NCI-H1417 (cell line): ENCODE measurements at places on chromosomes 11 and 22.

GRCh38 chr11:131232261-131232660, 138.2 kb upstream of the NTM start:
- no peak for DNase-seq

GRCh38 chr11:405323-405953, 9.4 kb downstream of the SIGIRR start:
- no peak for DNase-seq

GRCh38 chr11:72578566-72578965, 95.7 kb downstream of the PDE2A start:
- no peak for DNase-seq

DNA sequence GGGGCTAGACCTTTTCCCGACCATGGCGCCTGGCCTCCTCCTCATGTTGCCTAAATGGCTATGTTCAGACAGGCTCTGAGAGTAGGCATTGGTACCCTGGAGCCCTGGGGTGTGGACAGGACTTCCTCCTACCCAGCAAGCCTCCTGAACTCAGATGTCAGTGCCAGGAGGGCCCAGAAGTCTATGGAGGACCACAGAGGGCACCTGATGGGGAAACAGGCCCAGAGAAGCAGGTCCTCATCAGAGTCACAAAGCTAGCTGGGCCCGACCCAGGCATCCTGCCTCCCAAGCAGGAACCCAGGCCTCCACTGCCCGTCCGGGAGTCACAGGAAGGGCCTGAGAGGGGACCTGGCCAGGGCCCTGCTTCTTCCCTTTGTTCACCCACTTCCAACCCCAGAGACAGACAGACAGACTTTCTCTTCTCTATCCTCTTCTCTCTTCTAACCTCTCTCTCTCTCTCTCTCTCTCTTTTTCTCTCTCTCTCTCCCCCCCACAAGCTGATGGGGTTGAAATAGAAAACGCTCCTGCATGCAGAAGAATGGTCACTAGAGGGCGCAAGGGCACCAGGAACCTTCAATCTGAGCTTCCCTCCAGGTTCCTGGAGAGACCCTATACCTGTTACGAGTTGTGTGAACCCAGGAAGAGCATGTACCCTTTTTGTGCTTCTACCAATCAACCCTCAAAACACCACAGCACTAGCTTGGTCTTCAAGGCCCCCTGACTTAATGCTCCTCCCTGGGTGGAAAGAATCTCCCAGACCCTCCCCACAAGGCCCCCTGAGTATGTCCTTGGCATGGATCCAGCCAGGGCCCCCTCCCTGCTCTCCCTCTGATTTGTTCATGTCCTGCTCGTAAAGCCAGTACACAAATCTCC, 27.1 kb downstream of the ARAP1 start:
- DNase-seq, result peak; percentile 82

DNA sequence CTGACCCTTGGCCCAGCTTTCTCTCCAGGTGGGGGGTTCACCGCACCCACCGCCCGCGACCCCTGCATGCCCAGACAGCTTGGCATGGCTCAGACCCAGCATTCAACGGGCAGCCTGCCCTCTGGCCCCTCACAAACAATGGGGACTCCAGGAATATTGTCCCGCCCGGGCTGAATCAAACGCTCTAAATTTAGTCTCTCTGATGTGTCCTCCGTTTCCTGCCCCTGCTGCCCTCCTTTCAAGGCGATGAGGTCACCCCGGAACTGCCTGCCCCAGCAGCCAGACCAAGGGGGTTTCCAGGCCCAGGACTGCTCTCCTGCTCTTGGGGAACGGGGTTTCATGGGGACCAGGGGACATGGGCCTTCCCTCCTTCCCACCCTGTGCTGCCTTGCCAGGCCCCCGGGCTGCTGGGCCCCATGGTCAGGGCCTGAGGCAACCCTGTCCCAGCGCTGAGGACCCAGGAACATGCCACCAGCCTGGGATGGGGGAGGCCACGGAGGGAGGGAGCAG, 10.1 kb upstream of the PDGFB start:
- DNase-seq, result no peak

DNA sequence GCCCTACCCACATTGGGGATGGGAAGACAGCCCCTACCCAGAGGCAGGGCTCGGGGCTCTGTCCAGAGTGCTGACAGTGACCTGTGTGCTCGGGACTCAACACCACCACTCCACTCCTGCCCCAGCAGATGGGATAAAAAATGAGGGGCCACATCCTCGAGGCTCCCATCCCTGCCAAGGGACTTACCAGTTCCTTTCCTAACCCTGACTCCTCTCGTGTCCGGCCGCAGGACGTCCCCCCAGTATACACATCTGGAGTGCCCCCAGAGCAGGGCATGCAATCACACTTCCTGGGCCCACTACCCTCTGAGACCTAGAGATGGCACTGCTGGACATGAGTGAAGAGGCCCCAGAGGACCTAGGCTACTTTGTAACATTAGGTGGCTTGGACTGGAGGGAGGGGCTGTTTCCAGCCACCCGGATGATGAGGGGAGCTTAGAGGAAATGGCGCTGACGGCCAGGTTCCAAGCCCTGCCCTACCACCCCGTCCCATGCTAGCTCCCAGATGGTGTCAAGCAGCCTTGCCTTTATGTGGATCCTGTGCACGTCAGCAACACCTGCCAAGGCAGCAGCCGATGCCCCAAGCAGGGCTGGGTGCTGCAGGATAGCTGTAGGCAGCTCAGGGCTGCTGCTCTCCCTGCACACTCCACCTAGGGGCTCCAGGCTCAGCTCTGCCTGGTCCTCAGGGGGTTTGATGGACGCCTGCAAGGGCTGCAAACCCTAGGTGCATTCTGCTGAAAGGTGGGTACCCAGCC, 86.6 kb downstream of the DGCR2 start:
- no peak for DNase-seq

- no peak for DNase-seq
These were observed 4.6 kb downstream of the GATD1 start for GRCh38 chr11:772429-773390.

GRCh38 chr22:44745853-44746789, 6.3 kb upstream of the ARHGAP8 start:
- DNase-seq, result no peak

DNA sequence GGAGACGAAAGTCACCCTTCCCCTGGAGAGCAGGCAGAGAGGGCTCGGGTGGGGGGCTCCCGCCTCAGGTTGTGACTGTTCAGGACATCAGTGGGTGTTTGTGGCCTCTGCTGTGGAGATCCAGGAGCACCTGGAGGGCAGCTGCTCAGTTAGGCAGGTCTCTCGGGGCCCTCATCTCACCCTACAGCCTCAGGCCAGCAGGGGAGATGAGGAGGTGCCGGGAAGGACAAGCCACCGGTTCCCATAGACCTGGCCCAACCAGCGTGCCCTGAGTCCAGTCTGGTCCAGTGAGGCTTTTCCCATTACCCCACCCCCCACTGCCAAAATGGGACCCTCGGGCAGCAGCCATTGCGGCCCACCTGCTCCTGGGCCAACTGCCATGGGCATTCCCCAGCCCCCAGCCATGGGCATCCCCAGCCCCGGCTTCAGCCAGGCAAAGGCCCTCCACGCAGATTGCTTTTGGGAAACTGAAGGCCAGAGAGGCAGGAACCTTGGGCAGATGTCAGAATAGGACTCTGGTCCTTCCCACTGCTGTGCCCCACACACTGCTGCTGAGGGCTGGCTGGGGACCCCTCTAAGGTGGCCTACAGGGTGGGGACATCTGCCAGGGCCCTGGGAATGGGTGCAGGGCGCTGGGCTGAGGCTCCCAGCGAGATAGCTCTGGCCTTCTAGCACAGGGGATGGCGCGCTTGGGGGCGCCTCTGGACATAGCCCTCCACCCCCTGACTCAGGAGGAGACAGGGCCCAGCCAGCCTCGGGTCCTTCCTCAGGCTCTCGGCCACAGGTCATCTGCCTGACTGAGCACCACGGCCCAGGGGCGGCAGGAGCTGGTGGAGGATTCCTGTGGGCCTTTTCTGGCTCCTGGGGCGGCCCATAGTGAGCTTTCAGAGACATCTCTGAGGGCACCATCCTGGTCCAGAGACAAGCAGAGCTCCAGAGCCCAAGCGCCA, 4.8 kb downstream of the PIM3 start:
- DNase-seq, result no peak

DNA sequence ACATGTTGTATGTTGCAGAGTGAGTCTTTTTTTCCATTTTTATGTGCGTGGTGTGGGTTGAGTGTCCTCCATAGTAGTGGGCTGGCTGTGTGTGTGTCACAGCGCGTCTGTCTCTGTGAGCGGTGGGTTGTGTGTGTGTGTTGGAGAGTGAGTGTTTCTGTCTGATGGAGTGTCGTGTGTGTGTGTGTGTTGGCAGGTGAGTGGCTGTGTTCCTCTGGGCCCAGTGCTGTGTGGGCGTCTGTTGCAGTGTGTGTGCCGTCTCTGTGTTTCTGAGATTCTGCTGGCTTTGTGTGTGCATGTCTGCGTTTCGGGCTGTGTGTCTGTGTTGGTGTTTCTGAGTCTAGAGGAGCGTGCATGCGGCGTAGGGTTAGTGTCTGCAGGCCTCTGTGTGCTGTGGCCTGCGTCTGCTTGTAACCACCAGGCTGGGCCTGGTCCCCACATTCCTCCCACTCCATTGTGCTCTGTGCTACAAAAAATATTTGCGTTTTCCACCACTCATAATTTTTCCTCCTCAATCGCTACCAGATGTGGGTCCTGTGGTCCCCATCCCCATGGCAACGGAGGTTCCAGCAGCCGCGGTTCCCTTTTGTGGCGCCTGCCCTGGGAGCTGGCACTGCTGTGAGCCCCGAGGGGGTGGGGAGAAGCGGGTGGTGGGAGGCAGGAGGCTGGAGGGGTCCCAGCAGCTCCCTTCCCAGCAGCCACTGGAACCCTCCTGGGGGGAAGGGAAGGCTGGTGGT, 15.2 kb downstream of the SCARF2 start:
- peak; percentile 62 for DNase-seq

DNA sequence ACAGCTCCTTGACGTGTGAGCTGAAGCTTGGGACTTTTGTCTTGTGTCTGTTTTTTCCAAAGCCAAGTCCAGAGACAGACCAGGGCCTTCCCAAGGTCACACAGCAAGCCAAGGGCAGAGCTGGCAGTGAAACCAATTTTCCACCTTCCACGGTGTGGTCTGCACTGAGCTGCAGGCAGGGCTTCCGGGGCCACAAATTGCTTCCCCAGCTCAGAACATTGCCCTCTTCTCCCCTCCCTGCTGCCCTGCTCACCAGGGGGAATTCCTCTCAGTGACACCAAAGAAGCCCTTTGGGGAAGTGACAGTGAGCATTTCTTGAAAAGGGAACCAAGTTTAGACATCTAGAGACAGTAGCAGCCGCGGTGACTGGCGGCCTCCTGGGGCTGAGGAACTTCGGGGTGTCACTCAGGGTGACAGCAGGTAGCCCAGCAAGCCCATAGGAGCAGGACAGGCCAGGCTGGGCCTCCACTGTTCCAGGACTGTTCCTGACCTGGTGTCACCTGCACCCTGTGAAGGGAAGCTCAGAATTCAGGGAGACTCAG, 9.2 kb downstream of the FXYD2 start:
- DNase-seq, result no peak

GRCh38 chr11:134615041-134615615, 203.1 kb upstream of the B3GAT1 start:
- DNase-seq, result no peak

GRCh38 chr22:48576333-48577013, 1251.2 kb downstream of the BRD1 start:
- peak; percentile 12 for DNase-seq

DNA sequence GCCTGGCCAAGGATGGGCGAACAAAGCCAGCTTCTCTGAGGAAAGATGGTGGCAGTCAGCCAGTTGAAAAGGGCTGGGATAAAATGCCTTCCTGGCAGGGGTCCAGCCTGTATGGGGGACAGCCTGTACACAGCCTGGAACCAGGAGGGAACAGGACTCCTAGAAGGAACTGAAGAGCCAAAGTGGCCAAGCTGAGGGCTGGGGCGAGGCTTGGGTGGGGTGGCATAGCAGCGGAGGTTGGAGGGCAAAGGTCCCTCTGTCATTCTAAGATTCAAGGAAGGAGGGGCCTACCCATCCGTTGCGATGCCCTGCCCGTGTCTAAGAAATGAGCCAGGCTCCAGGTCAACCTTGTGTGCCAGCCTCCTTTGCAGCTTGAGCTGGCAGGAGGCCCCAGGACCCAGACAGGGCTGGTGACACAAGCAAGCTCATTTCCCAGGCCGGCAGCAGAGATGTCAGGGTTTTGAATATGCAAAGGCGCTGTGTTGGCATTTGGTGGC, 22.6 kb downstream of the FADD start:
- no peak for DNase-seq

DNA sequence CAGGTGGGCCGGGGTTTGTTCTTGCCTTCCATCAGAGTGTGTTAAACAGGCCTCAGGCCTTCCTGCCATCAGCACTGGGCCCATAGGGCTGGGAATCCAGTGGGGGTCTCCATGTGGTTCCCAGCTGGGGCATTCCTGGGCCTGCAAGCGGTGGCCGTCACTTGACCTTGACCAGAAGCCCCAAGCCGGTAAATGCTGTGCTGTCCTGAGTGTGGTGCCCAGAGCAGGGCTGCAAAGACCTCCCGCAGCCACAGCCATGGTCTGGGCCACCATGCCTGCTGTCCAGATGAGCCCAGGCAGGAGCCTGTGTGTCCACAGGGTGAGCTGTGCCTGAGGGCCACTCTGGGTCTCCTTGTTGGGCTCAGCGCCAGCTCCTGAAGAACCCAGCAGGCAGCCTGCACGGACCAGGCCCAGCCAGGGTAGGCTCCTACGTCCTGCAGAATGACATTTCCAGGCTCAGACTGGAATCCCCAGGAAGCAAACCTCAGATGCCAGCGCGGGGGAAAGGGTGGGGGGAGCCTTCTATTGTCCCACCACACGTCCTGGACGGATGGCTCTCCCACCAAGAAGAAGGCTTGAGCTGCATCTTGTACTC, 117.3 kb downstream of the KCNQ1OT1 start:
- no peak for DNase-seq

DNA sequence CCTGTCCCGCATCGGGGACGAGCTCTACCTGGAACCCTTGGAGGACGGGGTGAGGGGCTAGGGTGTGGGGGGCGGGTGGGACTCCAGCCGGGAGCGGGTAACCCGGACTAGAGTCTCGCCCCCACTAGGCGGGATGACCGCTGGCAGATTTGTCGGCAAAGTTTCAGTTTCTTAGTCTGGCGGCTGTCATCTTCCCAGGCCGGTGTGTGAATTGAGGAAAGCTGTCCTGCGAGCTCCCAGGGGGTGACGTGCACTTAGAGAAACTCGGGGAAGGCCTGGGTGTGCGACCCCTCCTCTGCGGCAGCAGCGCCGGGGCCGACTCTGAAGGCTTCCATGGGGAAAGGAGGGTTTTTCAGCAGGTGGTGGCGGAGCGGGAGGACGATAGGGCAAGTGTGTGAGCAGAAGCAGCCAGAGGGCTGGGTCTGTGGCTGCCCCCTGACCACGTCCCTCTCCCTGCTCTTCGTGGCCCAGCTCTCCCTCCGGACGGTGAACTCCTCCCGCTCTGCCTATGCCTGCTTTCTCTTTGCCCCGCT, 463 bp downstream of the RAD9A start:
- no peak for DNase-seq

DNA sequence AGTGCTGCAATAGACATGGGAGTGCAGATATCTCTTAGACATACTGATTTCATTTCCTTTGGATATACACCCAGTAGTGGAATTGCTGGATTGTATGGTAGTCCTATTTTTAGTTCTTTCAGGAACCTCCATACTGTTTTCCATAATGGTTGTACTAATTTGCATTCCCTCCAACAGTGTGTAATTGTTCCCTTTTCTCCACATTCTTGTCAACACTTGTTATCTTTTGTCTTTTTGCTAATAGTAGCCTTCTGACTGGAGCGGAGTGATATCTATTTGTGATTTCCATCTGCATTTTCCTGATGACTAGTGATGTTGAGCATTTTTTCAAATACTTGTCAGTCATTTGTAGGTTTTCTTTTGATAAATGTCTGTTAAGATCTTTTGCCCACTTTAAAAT, 128.9 kb downstream of the CTNND1 start:
- DNase-seq, result no peak

- no peak for DNase-seq
These were observed 66.3 kb upstream of the PRDM11 start for GRCh38 chr11:45079943-45080719.
